ENCODE measurements at places on chromosomes 2 and 18. TPM values are rescaled to one million over a fixed set of nuclear protein-coding genes. Genes with fewer than 3 reads are reported as not detected.

GPAT2 gene
- total RNA-seq = 16.2 TPM

PROM2 gene
- 0.83 TPM for total RNA-seq

C2orf15 gene
- not detected for total RNA-seq

SLC9A4 gene
- total RNA-seq = not detected

D2HGDH gene
- total RNA-seq = 31.8 TPM

TNFAIP6 gene
- total RNA-seq = 32.4 TPM

HOXD13 gene
- total RNA-seq = not detected

LOXHD1 gene
- total RNA-seq = not detected

Data from smooth muscle cell of trachea (primary cell).